NCI-H345 (cell line): ENCODE measurements at places on chromosomes 2 and 18.

GRCh38 chr2:200796561-200796960, 15.1 kb upstream of the BZW1 start:
- no peak for DNase-seq

DNA sequence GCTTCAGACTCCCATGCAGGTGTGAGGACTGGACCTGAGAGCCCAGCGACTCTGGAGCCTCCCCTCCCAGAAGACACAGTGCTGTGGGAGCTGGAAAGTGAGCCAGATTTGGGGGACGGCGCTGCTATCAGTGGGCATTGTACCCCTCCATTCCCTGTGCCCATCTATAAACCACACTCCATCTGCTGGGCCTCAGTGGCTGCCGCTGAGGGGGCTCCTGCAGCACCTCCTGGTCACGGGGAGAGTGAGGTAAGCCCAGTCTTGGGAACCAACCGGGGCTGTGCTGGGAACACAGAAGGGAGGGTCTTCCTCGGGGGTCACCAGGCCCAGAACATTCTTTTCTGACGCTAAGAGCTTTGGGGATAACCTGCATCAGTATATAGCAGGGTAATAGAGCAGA, 9.5 kb downstream of the PSD4 start:
- no peak for DNase-seq

GRCh38 chr18:3485153-3486149, 35.5 kb downstream of the TGIF1 start:
- no peak for DNase-seq

DNA sequence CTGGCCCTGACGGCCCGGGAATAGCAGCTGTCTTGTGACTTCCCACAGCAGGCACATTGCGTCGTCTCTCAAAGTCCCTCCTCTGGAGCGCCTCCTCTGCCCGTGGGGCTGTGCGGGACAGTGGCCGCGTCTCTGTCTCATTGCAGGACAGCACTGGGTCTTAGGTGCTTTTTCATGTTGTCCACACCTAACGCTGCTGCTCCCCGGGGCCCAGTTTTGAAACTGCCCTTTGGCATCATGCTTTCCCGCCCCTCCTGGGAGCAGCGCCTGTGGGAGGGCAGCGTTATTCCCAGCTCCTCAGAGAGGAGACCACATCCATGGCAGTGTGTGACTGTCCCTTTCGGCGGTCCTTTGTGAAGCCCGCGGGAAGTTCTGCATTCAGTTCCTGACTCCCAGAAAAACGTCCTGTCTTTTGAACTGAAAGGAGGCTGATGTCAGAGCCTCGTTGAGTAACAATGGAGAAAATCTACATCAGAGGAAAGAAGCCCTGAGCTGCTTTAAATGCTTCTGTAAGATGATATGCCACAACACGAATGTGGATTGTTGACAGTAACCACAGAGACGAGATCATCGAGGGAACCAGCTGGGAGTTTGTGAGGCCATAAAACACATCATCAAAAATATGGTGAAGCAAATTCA, 226.0 kb downstream of the FAM210A start:
- peak; percentile 92 for DNase-seq

DNA sequence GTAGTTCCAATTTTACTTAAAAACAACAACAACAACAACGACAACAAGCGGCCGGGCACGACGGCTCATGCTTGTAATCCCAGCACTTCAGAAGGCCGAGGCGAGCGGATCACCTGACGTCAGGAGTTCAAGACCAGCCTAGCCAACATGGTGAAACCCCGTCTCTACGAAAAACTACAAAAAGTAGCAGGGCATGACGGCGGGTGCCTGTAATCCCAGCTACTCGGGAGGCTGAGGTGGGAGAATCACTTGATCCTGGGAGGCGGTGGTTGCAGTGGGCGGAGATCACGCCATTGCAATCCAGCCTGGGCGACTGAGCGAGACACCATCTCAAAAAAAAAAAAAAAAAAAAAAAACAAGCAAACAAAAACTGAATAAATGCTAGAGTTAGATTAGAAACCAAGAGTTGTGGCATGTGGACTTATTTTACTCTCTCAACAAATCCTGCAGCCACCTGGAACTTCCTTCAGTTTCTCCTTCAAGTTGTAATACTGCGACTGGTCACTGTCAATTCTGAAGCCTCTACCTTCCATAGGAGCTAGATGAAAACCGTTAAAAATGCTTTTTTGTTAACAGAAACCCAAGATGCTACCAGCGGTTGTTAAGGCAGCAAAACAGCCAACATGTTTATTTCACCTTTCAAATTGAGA, 1.3 kb downstream of the ATP5F1A start:
- no peak for DNase-seq

DNA sequence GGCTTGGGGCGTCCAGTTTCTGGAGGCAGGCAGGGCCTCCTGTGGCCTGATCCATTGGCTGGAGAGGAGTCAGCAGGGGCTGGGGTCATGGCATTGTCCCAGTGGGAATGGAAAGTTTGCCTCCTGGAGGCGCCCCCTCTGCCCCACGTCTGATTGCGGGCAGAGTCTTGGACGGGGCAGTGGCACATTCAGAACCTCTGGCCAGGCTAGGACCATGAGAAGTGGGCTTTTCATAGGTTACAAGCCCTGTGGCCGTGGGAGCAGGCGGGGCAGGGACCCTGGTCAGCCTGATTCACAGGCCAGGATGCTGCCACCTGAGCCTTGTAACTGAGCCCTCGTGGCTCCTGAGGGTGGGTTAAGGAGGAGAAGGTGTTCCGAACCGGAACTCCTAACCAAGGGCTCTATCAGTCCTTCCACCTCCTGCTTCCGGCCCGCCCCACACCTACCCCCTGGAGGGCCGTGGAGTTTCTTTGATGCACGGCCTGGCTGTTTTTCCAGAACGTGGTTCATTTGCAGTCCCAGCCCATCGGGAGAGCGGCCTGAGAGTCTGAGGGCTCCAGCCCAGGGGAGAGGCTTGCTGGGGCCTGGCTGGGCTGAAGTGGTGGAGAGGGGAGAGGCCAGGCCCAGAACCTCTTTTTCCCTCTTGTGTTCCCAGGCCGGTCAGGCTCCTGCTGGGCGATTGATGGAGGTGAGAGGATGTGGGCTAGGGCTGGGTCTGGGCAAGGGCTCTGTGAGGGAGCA, 43.9 kb upstream of the PLB1 start:
- DNase-seq: no peak

- no peak for DNase-seq
Observed at GRCh38 chr18:9418047-9418690, 57.1 kb upstream of the RALBP1 start.
